ENCODE measurements at places on chromosomes 3 and 15.

GRCh38 chr15:79981831-79982455 lies 10.9 kb upstream of the BCL2A1 start:
- DNase-seq: no peak

DNA sequence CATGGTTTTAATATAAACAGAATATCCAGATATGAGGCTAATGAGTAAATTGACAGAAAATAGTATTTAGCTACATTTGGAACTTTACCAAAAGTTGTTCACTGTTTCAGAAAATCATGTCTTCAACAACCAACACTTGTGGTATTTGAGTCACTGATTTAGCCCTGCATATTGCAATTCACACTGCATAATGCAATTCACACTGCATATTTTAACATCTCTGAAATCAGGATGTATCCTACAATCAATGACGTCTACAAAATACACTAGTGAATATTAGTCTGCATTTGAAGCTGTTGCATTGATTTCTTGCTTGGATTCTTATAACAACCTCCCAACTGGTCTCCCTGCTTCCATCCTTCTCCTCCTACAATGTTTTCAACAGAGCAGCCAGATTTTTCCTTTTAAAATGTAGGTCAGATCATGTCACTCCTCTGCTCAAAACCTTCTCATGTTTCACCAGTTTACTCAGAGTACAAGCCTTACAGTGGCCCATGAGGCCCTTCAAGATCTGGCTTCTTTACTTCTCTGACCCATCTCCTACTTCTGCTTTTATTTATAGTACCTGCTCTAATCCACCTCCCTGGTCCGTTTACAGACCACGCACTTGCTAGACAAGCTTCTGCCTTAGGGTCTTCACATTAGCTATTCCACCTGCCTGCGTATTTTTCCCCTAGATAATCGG lies 11.4 kb upstream of the RAB11A start:
- no peak for DNase-seq

DNA sequence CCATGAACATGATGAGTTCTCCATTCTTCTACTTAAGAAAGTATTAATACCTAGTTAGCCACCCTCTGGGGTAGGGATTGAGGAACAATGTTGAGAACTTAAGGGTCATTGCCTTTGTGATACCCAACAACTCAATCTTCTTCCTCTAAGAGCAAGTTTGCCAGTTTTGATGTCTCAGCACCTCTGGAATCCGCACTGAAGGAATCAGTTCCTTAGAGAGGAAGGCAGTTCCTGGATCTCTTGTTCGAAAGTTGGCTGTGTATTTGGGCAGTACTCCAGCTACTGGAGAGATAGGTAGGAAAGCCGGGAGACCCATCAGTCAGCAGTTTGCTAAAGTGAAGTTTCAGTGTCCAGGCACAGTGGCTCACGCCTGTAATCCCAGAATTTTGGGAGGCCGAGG lies 35.6 kb upstream of the MTHFS start:
- no peak for DNase-seq

DNA sequence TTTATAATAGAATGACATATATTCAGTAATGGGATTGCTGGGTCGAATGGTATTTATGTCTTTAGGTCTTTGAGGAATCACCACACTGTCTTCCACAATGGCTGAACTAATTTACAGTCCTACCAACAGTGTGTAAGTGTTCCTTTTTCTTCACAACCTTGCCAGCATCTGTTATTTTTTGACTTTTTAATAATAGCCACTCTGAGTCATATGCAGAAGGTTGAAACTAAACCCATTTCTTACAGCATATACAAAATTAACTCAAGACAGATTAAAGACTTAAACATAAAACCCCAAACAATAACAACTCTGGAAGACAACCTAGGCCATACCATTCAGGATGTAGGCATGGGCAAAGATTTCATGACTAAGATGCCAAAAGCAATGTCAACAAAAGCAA lies 671.4 kb downstream of the AGBL1 start:
- no peak for DNase-seq

- DNase-seq: no peak
These were observed 4.1 kb downstream of the GORASP1 start for GRCh38 chr3:39103324-39103693.

DNA sequence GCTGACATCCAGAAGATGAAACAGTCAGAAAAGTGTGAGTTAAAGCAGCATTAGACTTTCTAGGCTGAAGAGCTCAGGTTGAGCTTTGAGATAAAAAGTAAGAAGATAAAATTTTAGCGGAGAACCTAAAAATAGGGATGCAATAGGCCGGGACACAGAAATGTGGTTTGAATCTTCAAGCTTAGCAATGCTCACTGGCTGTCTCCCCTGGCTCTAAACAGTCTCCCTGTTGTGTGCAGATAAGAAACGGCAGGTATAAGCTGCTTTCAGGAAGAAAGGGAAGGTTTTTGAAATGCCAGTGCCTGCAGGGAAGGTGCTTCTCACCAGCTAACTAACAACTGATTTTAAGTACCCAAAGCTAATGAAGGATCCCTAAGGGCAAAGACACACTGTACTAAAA lies 718.7 kb upstream of the SGO1 start:
- no peak for DNase-seq

GRCh38 chr3:17605032-17605431 lies 137.4 kb downstream of the TBC1D5 start:
- peak; percentile 90 for DNase-seq

DNA sequence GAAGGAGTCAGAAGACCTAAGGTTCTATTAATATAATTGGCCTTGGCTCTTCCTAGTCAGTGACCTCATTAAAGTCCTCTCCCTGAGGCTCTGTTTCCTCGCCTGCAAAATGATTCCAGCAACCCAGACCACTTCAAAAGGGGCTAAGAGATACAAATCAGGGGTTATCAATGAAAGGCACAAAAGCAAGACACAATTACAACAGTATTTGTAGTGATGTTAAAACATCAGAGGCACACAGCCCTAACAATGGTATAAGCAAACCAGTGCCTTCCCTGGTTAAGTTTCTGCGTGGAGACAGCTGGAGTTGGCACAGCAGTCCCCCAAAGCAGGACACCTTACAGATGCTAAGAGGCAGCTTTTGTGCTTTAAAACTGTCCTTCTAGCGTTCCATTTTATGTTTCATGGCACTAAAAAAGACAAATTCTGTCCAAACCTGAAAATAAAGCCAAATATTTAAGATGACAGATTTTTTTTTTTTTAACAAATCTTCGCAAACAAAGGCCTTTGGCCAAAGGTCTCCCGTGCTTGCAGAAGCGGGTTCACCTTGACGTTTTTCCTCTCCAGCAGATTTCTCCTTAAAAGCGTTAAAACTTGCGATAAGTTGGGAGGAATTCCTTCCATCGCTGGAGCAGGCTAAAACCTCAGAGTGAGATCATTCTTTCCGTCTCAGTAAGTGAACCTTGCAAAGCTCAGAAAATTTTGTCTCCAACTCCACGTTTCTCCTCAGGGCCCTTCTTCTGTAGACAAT lies 999 bp downstream of the ZNF280D start:
- DNase-seq: peak; percentile 71

- no peak for DNase-seq
These were observed 4.9 kb upstream of the PPP1R2 start for GRCh38 chr3:195548006-195548405.
